ENCODE measurements at places on chromosomes 5 and 9.

GRCh38 chr5:90809311-90810056 is 250.9 kb downstream of the ADGRV1 start:
- no peak for DNase-seq

DNA sequence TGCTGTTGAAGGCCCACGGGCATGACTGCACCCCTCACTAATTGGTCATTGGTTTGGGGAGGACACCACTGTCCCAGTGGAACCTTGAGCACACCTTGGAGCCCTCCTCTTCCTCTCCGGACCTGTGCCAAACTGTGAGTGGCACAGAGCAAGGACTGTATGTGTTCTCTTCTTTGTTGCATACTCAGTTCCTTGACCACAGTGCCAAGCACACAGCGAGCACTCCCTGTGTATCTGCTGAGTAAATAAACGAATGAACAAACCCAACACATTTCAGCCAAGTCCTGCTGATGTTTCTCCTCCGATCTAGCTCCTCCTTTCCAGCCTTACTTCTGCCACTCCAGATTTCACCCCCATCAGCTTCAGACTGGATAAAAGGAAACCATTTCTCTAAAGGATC is 2.7 kb upstream of the TRIM52 start:
- no peak for DNase-seq

- DNase-seq = no peak
Observed at GRCh38 chr5:172956936-172957335, 2.3 kb upstream of the RPL26L1 start.

GRCh38 chr5:146630472-146630871 is 114.5 kb upstream of the GPR151 start:
- no peak for DNase-seq

- DNase-seq = peak; percentile 21
Observed at GRCh38 chr9:104386425-104387069, 117.5 kb upstream of the OR13F1 start.

GRCh38 chr9:132243156-132244074 is 81.6 kb downstream of the NTNG2 start:
- no peak for DNase-seq

DNA sequence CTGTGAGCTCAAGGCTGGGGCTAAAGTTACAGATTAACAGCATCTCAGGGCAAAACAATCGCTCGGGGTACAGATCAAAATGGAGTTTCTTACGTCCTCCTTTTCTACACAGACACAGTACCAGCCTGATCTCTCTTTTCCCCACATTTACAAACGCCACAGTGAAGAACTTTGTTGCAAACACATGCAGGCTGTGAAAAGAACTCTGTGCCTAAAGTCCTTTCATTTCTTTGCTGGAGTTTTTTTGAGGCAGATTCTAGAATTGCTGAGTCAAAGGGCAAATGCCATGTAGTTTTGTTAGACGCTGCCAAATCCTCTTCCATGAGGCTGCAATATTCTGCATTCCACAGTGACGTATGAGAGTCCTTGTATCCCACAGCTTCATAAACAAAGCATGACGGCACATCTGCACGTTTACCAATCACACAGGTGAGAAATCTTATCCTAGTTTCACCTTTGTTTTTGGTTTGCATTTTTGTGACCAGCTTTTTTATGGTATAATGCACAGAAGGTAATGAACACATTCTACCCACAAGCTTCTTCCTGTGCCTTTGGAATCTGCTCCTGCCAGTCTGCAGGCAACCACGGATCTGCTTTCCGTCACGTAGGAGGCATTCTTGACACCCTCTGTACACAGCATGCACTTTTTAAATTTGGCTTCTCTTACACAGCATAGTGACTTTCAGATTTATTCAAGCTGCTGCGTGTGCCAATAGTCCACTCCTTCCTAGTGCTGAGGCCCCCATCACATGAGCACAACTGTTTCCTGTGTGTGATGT is 44.6 kb upstream of the LPCAT1 start:
- no peak for DNase-seq

DNA sequence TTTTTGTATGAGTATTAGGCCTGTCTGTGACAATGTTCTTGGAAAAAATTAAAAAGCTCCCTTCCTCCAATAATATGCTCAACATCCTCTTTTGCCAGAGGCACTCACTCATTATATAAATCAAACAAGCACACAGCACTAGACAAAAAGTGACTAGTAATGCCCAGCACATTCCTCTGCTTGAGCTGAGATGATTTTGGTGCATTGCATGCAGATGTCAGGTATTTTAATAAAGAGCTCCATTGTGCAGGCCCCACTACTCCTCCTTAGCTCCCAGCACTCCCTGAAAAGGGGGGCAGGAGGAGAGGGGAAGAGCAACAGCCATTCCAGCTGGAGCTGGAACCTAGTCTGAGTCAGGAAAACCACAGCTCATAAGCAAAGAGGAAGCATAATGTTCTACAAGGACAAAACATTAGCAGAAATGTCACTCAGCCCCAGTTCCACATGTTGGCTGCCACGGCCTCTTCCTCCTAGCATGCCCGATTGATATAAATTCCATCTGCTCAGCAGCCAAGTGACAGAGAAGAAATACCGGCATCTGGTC is 348.5 kb downstream of the BNC2 start:
- no peak for DNase-seq

DNA sequence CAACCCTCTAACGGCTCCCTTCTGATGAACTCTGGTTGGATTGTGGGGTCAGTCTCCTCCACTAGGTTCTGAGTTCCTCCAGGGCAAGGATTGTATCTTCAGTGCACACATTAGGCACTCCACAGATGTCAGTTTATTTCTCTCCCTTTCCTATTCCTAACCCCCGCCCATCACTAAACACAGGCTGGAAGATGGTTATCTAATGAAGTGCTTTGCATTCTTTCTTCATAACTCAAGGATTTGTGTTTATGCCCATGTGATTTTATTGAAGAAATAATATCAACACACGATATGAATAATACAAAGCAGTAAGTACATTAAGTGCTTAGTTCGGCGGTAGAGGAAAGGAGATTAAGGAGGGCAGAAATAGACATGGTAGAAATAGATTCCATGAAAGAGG is 4.4 kb upstream of the CREBRF start:
- no peak for DNase-seq

DNA sequence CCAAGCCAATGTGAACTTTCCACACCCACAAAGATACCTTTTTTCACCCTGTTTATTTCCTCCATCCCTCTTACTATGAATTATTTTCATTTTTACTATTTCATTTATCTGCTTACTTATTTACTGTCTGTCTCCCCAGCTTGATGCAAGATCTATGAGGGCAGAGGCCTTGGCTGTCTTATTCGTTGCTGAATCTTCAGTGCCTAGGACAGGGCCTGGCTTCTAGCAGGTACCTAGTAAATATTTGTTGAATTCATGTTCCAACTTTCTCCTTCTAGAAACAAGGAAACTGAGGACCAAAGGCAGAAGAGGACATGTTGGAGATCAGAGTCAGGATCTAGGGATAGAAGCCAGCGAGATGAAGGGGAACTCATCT is 543 bp upstream of the DNM1 start:
- DNase-seq = no peak

DNA sequence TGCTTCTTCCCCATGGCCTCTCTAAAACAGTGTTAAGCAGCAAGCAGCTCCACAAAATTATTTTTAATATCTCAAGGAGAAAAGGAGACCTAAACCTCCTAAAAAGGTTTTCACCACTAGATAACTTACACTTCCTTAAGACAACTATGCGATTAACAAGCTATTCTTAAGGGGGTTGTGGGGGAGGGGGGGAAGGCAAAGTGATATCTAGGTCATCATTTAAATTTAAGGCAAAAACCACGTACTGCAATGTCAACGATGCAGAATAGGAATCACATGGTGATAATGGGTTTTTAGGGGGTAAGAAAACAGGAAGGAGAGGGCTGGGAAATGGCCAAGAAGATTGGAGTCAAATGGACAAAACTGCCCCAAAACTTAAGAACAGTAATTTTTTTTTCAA is 32.6 kb downstream of the CSNK1A1 start:
- DNase-seq = no peak

DNA sequence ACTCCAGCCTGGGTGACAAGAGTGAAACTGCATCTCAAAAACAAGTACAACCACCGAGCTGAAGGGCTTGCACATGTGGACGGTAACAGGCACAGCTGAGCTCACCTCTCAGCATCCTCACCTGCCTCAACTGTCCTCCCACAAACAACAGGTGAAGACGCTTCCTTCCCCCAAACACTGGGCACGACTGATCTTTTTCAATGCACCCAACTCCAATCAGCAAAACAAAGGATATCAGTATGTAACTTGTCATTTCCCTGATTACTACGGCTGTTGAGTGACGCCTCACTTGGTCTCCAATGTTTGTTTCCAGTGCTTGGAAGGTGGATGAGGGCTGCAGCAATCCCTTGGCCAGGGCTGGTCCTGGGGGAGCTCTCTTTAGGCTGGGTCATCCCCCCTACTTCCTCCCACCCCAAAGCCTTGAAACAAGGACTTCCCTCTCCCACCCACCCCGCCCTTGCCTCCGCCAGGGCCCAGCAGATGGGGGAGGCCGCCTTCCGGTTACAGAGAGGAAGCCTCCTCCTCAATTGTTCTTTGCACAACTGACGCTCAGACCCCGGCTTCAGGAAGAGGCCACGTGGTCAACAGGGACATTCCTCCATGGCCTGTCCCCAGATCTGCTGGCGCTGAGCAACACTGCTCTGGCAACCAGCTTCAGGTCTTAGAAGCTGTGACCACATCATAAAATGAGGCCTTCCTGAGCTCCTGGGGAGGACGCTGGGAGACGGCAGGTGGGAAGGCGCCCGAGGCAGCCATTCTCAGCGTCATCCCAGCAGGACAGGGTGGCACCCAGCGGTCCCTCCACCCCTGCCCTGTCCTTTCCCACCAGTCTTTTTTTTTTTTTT is 5.9 kb downstream of the FAM78A start:
- no peak for DNase-seq

DNA sequence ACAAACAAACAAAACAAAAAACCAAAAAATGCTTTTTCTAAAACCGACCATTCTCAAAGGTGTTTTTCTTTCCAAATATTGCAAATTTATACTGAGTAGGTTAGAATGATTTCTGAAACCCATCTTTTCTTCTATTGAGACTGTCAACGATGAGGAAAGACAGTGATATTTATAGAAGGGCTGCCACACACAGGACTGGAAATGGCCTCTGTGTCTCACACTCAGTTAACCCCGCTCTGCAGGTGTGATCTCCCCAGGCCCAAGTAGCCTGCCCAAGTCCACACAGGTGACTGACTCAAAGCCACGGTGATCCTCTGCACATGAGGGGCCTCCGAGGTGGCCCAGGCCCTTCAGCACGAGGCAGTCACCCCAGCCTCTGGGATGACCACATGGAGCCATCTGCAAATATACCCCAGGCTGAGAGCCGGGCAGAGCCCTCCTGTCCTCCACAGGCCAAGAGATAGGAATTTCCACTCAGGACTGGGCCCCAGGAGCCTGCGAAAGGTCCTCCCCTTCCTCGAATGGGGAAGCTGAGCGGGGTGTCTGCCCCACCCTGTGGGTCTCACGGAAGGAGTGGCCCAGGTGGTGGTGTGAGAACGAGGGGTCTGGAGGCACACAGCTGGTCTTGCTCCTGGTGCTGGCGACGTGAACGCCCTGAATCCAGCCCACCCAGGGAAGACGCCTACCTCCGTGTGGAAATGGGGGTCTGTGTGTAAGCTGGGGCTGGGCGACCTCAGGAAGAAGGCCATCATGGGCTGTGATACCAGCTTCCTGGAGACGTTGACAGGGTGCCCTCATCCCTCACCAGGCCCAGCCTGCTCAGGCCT is 53.0 kb upstream of the PHYKPL start:
- no peak for DNase-seq

GRCh38 chr5:175652741-175653663 is 4.9 kb upstream of the HRH2 start:
- no peak for DNase-seq

- DNase-seq = no peak
Observed at GRCh38 chr5:122301016-122301415, 11.0 kb upstream of the SNCAIP start.

GRCh38 chr5:39638813-39639212 is 214.0 kb upstream of the DAB2 start:
- no peak for DNase-seq

DNA sequence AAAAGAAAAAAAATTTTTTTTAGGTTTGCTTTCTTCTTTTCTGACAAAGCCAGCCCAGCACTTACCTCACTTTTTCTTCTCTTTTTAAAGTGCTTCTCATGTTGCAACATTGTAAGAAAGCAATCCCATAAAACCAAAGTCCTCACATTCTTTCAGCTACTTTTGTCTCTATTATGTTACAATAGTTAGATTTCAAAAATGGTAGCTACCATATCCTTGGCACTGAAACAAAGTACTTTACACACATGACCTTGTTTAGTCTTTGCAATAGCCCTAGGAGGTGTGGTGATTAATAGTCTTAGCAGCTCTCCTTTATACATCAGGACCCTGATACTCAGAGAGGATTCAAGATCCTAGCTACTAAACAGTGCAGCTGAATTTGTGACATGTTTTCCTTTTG is 23.5 kb upstream of the CARTPT start:
- no peak for DNase-seq

GRCh38 chr9:107118863-107119624 is 164.0 kb upstream of the RAD23B start:
- no peak for DNase-seq

DNA sequence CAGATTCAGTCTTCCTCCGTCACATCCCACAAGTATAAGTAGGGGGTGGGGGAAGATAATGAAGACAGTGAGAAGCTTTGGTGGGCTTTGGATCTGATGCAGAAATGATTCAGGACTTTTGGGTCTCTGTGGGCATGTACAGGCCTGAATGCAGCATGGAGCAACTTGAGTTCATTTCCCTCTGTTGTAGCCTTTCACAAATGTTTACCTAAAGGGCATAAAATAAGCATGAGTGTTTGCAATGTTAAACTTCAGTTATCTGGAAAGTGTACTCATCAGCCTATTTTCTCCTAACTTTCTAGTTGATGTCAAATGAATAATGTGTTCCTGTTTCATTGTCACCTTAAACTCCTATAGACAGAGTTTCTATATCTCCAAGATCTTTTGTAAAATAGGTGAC is 39.3 kb downstream of the GARNL3 start:
- DNase-seq = no peak

DNA sequence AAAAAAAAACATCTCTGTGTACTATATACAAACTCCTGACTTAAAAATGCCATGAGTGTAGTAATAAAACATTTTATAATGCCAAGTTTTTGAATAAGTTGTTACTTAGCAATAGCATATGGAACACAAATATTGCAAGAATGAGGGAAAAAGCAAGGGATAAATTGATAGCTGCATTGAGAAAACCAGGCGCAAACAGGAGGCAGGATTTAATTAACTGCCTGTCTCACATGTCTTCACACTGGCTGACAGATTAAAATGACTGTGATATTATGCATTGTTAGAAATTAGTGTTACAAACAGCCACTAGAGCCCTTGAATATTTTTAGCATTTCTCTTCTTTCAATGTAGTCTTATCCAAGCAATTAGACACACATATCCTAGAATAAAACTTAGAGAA is 1817.5 kb upstream of the NUDT12 start:
- no peak for DNase-seq

GRCh38 chr9:129868872-129869486 is 33.7 kb downstream of the USP20 start:
- DNase-seq = no peak

GRCh38 chr5:146565764-146566367 is 49.9 kb upstream of the GPR151 start:
- DNase-seq = peak; percentile 77

GRCh38 chr5:72380492-72381274 is 60.5 kb downstream of the PTCD2 start:
- DNase-seq = no peak

- no peak for DNase-seq
Observed at GRCh38 chr9:105048331-105048730, 120.4 kb upstream of the ABCA1 start.

GRCh38 chr5:151461312-151461711 is 13.9 kb downstream of the SLC36A1 start:
- DNase-seq = no peak

- DNase-seq = no peak
Observed at GRCh38 chr9:98989036-98990000, 45.6 kb downstream of the COL15A1 start.

All from COR-L47 (cell line).